ENCODE measurements at places on chromosomes 3 and 15.

DNA sequence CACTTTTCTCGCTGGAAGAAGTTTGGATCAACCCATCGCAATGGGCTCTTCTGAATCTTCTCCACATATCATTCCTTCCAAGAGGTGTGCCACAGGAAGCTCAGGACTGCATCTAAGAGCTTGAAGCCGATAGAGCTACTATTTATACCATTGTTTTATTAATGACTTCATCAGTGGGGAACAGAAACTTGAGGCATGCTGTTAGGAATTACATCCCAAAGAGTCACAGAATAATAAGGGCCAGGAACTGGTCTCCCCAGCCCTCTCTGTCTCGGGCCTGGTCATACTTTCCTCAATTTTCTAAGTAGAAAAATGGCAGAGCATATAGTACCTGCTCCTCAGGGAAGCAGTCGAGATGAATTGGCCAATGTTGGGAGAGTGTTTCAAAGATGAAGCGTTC lies 16.9 kb upstream of the C15orf61 start:
- DNase-seq, result peak; percentile 41

GRCh38 chr3:19399356-19399755 lies 251.0 kb downstream of the KCNH8 start:
- no peak for DNase-seq

DNA sequence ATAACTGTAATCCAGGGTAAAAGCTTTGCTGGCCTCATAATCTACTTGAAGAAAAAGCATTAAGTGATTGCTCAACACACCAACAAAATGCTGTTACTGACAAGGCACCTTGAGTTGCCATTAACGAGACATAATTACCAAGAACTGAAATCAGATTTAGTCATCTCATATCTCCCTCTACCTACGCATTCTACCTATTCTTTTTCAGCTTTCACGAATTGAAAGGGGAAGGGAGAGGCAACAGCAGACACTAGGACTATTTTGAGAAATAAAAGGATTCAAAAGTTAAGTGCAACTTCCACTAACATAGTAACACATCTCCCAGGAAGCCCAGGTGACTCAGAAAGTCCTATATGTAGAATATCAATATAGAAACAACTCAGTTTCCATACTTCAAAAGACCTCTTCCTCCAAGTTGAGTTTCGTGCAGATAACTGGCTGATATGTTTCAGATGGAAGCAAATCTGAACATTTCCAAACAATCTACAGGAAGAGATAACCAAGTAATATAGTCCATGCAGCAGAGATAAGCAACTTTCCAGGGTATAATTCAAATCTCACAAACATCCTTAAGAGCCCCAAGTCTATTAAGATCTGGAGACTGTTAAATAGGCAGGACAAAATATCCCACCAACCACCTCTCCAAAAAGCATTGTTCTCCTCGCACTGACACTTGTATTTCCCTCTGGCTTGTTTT lies 1.9 kb downstream of the OSBPL10 start:
- no peak for DNase-seq

DNA sequence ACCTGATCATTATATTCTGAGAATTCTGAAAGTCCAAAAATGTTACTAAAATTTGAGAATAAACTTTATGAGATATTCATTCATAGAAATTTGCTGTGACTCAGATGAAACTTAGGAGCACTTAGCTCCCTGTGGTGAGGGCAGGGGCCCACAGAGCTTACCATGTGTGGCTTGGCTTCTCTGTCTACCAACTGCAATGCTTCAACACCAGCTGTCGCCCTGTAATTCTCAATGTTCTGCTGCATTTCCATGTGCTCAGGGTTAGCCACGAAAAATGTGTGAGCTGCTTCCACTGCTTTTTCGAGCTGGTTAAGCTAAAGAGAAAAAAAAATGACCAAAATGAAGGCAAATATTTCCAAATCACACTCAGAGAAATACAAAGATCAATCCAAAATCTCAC lies 125.6 kb downstream of the P3H2 start:
- DNase-seq, result peak; percentile 53

- no peak for DNase-seq
These were observed 5.8 kb downstream of the HSPBAP1 start for GRCh38 chr3:122787872-122788271.

DNA sequence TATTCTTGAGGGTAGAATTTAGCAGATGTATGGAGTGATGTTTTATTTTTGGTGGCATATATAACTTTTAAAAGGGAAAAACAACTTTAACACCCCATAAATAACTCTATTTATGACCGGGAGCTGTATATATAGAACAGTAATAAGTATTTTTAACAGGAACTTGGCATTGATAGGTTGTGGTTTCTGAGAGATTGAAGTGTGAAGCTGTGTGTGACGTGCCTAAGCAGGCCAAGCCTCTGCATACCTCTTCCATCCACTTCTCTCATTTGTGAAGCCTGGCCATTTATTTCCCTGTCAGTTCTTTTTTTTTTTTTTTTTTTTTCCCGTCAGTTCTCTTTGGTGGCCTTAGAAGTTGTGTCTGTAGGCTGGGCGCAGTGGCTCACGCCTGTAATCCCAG lies 23.0 kb downstream of the RBM5 start:
- no peak for DNase-seq
